ENCODE measurements at places on chromosomes 7 and 10.

GRCh38 chr7:23787272-23787671 lies 77.3 kb downstream of the STK31 start:
- no peak for DNase-seq

- no peak for DNase-seq
Measured at GRCh38 chr10:103822800-103823199, 32.6 kb downstream of the SH3PXD2A start.

DNA sequence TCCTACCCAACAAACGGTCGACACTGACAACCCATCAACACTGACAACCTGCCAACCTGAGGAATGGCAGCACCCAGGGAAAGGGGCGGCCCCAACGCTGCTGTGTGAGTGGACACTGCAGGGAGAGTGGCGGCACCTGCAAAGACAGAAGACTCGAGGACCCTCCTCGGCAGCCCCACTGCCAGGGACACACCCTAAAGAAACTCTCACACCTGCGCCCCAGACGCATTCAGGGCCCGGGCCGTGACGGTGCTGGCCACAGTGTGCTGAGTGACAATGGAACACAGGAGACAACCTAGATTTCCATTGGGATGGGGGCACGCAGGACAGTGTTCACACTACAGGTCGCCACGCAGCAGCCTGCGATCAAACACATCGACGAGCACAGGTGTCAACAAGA lies 3.6 kb downstream of the CAMK2B start:
- DNase-seq: no peak

DNA sequence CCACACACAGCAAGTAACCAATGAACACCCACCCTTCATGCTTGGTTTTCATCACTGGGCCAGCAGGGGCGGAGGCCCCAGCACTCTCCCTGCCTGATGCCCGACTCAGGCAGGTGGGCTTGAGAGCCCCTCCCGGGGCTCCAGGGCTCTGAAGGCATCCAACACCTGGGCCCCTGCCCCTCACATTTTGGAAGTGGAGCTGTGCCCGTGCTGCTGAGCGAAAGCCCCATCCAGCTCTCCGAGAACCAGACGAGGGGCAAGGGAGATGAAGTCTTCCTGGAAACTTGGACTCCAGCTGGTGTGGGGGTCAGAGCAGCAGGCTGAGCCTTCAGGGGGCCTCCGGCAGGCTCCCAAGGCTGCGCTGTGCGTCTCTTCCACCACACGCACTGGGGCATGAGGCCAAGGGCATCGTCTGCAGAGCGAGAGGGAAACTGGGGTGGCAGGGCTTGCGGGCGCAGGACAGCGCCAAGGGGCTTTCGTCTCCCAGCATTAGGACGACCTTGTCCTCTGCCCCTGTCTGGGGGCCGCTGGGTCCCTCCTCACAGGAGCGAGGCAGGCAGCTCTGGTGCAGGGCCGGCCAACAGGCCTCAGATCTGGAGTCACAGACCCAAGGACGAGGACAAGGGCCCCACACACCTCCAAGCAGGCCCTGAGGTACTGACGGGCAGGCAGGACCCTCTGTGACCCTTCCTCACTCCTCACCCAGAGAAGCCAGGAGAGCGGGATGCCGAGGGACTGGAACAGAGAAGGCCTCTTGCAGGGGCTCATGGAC lies 108.3 kb upstream of the FAM20C start:
- DNase-seq: no peak

DNA sequence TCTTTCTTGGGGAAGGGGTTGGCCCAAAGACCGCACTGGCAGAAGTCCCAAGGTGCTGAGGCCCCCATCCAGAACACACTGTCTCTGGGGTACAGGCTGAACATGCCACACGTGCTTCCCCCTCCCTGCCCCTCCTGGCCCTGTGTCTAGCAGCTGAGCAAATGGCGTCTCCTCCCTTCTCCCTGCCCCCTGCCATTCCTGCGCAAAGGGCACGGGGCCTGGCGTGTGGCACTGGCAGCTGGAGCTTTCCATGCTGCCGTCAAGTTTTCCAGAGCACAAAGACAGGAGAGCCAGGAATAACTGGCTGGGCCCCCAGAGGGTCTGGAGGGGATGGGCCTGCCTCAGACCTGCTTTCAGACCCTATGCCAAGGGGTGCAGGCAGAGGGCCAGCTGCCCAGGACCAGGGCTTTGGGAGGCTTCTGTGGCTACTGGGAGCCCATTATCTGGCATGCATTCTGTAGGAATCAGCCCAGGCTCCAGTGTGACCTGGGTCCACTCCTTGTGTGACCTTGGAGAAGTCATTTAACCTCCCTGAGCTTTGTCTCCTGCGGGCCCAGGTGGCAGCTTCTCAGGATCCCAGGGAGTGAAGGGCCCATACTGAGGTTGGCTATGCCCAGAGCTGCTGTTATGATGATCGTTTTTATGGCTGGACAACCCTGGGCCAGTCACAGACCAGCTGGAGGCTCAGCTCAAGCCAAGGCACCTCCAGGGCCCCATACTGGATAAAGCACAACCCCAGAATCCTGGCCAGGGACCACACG lies 710 bp upstream of the LDB3 start:
- no peak for DNase-seq

DNA sequence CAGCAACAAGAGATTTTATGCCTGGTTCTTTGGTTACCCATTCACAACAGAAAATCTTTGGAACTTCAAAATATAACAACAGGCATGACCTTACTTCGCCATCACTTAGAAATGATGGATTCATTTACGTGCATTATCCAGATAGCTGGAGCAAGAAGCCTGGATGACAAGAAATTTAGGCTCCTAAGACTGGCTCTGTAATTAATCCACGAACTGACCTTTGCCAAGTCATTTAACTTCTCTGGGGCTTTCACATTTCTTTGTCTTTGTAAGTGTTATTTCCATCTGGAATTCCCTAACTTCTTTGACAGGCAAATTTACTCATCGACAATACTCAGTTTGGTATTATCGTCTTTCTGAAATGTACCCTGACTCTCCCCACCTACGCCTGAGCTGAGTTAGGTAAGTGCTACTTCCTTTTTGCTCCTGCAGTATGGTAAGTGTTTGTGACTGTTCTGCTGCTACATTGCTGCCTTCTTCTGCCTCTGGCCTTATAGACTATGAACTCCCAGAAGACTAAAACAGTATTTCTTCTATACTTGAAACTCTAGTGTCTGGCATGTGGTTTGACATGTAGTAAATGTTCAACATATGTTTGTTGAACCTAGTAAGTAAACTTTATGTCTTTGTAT lies 5.5 kb upstream of the MDFIC start:
- no peak for DNase-seq

DNA sequence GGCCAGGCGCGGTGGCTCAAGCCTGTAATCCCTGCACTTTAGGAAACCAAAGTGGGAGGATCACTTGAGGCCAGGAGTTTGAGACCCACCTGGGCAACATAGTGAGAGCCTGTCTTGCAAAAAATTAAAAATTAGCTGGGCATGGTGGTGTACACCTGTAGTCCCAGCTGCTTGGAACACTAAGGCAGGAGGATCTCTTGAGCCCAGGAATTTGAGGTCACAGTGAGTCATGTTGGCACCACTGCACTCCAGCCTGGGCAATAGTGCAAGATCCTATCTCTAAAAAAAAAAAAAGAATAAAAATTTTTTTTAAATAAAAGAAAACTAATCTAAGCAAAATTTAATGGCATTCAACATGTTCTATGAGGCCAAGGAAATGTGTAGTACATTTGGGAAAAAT lies 44.9 kb upstream of the UBN2 start:
- no peak for DNase-seq

- DNase-seq: no peak
Measured at GRCh38 chr7:149544028-149544427, 46.4 kb upstream of the ZNF746 start.

- DNase-seq: no peak
Measured at GRCh38 chr10:3292636-3293035, 120.1 kb upstream of the PITRM1 start.

- no peak for DNase-seq
Measured at GRCh38 chr10:31207636-31208035, 111.4 kb upstream of the ZEB1 start.

Data from stimulated activated CD4-positive, alpha-beta T cell treated with anti-CD3 and anti-CD28 coated beads, Interleukin-2, amount 100 ng/mL, for 48 hours (primary cell).